ENCODE measurements at places on chromosomes 1 and 21.

DNA sequence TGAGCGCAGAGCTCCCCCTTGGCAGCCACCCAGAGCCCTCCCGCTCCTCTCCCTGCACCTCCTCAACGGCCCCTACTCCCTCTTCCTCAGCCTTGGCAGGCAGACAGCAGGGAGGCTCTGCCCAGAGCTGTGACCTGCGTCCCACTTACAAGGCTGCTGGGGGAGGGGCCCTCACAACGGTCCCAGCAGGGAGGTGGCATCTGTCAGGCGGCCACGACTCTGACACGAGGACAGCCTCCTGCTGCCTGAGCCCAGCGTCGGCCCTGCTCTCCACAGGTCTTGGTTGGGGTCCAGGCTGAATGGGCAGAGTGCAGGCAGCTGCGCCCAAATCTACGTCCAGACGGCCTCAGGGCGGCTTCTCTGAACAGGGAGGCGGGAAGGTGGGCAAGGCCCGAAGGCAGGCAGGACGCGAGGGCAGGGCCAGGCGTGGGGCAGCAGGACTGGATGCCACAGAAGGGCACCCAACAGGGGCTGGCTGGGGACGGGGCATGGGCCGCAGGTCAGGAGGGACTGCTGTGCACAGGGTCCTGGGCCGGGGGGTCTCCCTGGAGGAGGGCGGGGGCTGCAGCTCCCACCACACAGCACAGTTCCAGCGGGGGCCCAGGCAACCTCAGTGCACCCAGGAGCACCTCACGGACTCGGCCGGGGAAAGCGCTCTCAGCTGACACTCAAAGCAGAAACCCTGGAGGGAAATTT lies 7.5 kb downstream of the SLC19A1 start:
- no peak for DNase-seq

DNA sequence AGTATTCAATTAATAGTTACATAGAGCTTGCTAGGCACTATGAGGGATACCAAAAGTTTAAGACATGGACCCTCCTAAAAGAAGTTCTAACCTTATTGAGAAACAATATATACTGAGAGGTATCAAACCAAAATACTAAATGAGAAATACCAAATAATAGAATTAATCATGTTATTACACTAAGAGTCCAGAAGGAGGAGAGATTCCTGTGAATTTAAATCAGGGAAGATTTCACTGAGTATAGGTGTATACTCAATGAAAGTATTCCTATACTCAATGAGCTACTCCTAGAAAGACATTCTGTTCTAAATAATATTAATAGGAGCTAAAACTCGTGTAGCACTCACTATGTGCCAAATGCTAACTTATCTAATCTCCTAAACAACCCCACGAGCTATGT lies 9.4 kb downstream of the CR1L start:
- no peak for DNase-seq

- DNase-seq: no peak
Measured at GRCh38 chr1:177933881-177934280, 36.0 kb downstream of the SEC16B start.

GRCh38 chr1:33535334-33535733 lies 62.9 kb downstream of the ZSCAN20 start:
- DNase-seq: no peak

- DNase-seq: no peak
Measured at GRCh38 chr1:22971611-22972405, 858 bp downstream of the LACTBL1 start.

DNA sequence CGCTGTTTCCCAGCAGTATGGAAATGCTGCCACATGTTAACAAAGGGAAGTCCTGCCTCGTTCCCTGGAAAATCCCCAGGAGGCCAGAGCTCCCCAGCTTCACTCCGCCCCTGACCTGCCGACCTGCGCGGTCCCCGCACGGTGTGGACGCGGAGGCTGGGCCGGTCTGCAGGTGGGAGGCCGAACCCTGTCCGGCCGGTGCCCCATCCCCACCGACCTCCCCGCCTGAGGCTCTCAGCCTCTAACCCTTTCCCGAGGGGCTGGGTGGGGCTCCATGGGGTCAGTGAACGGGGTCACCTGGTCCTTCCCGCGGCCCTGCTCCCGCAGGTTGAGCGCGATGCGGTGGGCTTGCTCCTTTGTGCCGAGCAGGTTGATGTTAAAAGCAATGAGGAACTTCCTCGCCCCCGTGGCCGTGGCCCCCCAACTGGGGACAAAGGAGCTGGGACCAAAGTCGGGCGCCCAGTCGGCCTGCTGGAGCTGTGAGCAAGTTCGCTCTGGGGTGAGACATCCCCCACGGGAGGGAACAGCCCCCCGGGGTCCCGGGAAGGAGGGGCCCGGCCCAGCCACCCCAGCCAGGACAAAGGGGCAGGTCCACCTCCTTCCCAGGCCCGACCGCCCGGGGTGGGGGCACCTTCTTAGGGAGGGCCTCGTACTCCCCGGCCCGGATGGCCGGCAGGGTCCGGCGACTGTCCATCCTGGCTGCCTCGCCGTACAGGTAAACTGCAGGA lies 4.0 kb downstream of the FTCD start:
- DNase-seq: no peak

DNA sequence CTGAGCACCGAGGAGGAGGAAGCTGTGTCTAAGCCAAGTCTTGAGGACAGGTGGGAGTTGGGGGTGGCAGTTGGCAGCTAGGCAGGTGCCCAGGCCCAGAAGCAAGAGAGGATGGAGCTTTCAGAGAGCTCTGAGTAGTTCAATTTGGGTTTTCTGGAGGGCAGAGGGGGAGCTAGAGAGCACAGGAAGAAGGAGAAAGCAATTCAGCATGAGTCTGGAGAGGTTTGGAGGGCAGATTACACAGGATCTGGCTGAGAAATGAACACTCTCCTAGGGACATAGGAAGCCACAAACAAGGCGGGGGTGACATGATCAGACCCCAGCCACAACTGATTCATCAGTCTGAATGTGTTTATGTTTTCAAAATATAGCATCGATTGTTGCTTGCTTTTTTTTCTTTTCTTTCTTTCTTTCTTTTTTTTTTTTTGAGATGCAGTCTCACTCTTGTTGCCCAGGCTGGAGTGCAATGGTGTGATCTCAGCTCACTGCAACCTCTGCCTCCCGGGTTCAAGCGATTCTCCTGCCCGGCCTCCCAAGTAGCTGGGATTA lies 23.8 kb downstream of the PTPRF start:
- peak; percentile 69 for DNase-seq

DNA sequence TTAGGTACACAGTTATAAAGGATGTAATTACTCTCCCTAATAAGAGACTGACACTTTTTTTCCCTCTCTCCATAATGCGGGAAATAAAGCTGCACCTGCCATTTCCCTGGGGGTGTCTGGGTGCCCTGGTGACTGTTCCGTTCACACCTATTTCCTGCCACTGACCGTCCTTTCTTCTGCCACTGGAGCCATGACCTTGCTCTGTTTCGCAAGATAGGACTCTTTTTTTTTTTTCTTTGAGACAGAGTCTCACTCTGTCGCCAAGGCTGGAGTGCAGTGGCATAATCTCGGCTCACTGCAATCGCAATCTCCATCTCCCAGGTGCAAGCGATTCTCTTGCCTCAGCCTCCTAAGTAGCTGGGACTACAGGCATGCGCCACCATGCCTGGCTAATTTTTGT lies 66.1 kb upstream of the SERBP1 start:
- DNase-seq: no peak

- DNase-seq: no peak
Measured at GRCh38 chr1:77605246-77606026, 77.0 kb downstream of the ZZZ3 start.

GRCh38 chr1:74357756-74358155 lies 122.6 kb downstream of the TNNI3K start:
- DNase-seq: no peak

DNA sequence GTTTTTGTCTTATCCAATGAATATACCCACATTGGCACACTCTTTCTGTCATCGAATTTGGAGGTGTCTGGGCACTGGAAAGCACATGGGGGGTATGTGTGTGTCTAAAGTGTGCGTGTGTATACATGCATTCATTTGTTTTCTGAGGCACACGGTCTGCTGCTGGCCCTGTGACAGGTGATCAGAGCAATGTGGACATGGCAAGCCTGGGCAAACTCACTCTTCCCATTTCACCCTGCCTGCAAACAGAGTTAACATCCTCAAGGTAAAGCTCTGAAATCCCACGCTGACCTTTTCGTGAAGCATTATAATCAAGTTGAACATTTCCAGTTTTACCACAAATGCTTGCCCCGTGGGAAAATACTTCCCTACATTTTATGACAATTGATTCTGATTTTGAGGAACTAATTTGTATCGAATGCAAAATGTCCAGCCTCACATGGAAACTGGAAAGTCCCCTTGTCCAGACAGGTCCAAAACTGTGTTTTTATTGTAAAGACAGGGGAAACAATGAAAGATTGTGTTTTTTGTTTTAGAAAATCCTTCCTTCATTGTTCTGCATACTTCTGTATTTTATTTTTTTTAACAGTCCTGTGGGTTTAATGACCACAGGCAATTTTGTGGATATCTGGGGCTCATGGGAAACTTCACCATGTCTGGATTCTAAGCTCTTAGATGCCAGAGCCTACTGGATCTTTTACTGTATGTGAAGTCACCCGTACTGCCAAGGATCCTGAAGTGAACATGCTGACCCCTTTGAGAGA lies 160.9 kb downstream of the PBX1 start:
- DNase-seq: no peak

GRCh38 chr1:231550448-231550781 lies 21.9 kb downstream of the TSNAX start:
- peak; percentile 39 for DNase-seq

All from neural progenitor cell (in vitro differentiated cells).